Activated T-helper 9 cell treated with anti-CD3 and anti-CD28 coated beads, Interleukin-2, amount 50 U/mL, for 16 hours (primary cell): ENCODE measurements at places on chromosomes 16 and 17.

DNA sequence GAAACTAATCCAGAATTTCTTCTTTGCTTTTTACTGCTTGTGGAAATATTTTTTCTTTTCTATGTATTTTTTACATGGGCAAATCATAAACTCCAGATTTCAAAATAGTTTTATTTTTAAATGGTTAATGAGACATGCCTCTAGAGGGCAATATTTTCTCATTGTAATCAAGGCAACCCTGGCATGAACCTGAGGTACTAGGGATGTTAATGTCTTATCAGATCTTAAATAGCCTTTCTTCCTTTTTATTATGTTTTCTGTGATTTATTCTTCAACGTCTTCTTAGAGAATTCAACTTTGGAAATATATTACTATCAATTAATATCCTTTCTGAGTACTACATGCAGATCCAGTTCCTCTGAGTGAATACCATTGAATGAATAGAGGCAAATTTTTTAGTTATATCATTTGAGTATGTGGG, 324.7 kb downstream of the BCAS3 start:
- DNase-seq = no peak

DNA sequence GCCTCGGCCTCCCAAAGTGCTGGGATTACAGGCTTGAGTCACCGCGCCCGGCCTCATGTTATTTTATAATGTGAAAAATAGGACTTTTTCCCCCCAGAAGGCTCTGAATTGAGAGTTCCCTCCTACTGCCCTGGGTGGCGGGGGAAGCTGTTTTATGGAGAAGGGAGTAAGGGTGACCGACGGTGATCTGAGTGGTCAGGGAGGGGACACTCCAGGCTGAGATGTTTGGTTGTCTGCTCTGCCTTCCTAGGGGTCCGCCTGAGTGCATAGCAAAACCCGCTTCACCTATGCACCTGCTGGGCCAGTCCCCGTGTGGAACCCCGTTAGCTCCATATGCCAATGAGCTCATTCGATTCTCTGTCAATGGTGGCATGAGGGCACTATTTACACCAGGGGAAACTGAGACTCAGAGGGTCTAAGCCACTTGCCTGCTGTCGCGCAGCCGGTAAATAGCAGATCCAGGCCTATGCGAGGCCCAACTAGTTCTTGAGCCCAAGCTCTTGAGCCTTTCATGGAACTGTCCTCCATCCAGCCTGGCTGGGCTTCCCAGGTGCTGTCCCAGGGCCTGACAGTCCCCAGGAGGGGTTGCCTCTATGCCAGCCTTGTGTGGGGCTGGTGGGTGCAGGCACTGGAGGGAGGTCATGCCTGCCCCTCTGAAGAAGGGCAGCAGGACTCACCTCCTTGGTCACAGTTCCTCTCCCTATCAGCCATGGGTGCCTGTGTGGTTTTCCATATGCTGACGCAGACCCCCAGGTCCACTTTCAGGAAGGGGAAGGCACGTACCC, 1.7 kb upstream of the GJD3 start:
- DNase-seq = no peak

- DNase-seq = no peak
Measured at GRCh38 chr16:55367301-55367811, 43.4 kb downstream of the IRX6 start.

- no peak for DNase-seq
Measured at GRCh38 chr17:46158323-46159296, 34.6 kb downstream of the KANSL1 start.

GRCh38 chr17:38735161-38735997, 5.2 kb downstream of the CISD3 start:
- peak; percentile 67 for DNase-seq

GRCh38 chr16:71927383-71927782, 32.1 kb downstream of the IST1 start:
- DNase-seq = no peak
